ENCODE measurements at places on chromosomes 3 and 15. TPM values are rescaled to one million over a fixed set of nuclear protein-coding genes. Genes with fewer than 3 reads are reported as not detected.

DNA sequence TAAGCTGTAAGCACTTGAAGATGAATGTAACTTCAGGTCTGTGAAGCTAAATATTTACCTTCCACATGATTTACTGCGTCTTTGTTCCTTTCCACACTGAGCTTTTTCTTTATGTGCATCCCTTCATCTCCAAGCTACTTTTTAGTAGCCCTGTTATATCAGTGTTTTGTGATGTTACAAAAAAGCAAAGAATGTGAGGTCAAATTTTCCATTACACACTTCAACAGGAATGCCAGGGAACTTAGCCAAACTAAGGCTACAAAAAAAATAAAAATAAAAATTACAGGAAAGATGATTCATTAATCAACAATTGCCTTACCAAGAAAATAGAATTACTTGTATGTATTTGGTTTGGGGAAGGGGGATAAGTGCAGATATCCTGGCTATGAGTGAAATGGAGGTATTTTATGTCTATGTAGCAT is 73.0 kb downstream of the FILIP1L start:
- no peak overlapping the region for H3K27ac ChIP-seq
- peak; percentile 48 for DNase-seq
- no peak overlapping the region for H3K4me3 ChIP-seq
- H3K27me3 ChIP-seq = no peaks in the 10 kb centered on the region
- no peaks in the 10 kb centered on the region for H3K36me3 ChIP-seq

DNA sequence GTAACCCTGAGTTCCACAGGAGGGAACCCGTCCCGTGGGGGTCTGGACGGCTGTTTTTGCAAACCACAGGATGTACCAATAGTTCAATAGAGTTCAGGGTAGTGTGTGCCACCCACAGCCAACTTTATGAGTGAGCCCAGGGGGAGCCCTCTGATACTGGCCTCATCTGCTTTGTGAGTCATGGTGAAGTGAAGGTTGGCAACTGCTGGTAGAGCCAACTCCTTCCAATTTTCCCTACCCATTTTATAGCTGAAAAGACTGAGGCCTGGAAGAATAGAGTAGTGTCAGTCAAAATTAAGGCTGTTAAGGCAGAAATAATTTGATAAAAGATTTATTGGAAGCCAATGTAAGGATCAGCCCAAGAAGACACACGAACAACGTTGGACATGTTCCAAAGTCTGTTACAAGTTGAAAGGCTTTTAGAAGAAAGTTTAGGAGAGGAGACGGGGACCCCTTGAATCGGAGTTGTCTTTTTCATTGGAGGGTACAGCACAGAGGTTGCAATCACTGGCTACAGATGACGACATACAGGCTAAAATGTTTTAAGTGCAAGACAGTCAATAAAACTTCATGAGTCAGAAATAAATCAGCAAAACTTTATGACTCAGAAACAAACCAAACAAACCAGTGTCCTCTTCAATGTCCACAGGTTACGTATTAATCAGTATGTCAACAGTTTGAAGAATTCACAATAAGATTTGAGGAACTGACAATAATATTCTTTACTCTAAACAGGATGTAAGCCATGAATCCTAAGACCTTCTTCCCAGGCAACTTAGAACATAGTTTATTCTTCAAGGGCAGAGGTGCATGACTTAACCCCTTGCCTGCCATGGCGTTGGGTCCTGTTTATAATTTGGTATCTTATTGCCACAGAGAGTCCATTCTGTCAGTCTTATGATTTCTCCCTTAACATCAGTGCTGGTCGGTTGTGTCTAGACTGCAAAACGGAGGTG is 62.9 kb upstream of the NR2E3 start:
- H3K36me3 ChIP-seq = no peaks in the 10 kb centered on the region
- H3K4me1 ChIP-seq = peaks cover 30% of the 10 kb centered on the region
- peak; percentile 87 for DNase-seq
- no peak overlapping the region for H3K4me3 ChIP-seq
- H3K27ac ChIP-seq = peak overlapping the region; percentile 29

GRCh38 chr3:49805367-49805782 is 2.3 kb downstream of the INKA1 start:
- no peaks in the 10 kb centered on the region for H3K27me3 ChIP-seq
- H3K4me1 ChIP-seq = peaks cover 69% of the 10 kb centered on the region
- no peak overlapping the region for H3K27ac ChIP-seq
- H3K36me3 ChIP-seq = no peaks in the 10 kb centered on the region
- no peak overlapping the region for H3K4me3 ChIP-seq

GRCh38 chr3:12506201-12506709 is 22.0 kb downstream of the TSEN2 start:
- H3K4me3 ChIP-seq = no peak overlapping the region
- peaks cover 16% of the 10 kb centered on the region for H3K36me3 ChIP-seq
- H3K27me3 ChIP-seq = no peaks in the 10 kb centered on the region
- no peak overlapping the region for H3K27ac ChIP-seq

GRCh38 chr15:63372018-63372705 is 9.5 kb downstream of the CA12 start:
- no peak for DNase-seq
- H3K4me3 ChIP-seq = no peak overlapping the region
- peaks cover 2% of the 10 kb centered on the region for H3K27me3 ChIP-seq
- no peaks in the 10 kb centered on the region for H3K4me1 ChIP-seq

The POLG gene
- polyA plus RNA-seq = 26.6 TPM

The INSYN1 gene
- polyA plus RNA-seq = not detected

The NOX5 gene
- polyA plus RNA-seq = not detected

The ADPGK gene
- 59.4 TPM for polyA plus RNA-seq

The PRKAR2A gene
- polyA plus RNA-seq = 9.1 TPM

Data from HepG2 (cell line).